ENCODE measurements at places on chromosomes 7 and 10.

DNA sequence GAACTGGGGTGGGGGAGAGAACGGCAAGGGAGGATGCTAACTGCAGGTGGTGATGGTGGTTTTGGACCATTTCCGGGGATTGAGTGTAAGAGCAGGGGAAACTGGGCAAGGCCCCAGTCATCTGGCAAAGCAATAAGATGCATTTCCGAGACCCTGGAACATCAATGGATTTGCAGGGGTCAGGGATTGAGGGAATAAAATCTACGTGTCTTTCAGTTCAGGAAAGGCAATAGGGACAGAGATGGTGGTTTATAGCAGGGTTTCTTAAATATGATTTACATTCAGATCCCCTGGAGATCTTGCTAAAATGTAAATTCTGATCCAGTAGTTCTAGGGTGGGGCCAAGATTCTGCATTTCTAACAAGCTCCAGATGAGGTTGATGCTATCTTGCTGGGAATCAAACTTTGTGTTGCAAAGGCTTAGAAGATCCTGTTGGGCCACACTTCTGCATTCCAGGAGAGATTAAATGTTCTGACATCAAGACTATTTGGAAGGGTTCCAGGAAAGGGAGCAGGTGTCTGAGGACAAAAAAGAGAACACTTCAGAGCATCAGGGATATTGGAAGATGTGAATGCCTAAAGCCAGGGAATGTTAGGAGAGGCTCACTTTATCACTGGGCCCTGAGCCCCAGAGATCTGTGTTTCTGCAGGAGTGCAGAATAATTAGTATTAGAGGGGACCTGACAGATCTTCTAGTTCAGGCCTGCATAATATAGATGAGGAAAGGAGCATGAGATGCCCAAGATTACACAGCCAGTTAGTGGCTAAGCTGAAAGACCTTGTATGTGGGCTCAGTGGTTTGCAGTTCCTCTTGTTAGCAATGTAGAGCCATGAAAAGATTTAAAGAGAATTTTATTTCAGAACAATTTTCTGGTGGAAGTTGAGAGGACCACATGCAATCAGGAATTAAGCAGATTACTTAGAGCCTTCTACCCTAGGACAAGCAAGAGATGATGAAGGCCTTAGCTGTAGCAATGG, 32.4 kb downstream of the BLNK start:
- H3K36me3 ChIP-seq: no peaks in the 10 kb centered on the region
- no peaks in the 10 kb centered on the region for H3K4me1 ChIP-seq
- no peaks in the 10 kb centered on the region for H3K27me3 ChIP-seq
- H3K4me3 ChIP-seq: no peak overlapping the region
- no peak for DNase-seq

DNA sequence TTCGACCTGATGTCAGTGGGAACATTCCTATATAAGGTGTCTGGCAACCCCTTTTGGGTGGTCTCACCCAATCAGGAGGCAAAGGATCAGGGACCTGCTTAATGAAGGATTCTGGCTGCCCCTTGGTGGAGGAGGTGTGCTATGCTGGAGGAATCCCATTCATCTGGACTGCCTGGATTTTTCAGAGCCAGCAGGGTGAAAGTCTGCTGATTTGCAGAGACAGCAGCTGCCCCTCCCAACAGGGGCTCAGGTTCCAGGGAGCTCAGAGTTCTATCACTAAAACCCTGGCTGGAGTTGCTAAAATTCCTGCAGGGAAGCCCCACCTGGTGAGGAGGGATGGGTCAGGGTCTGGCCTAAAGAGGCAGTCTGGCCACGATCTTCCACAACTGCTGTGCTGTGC, 398.5 kb upstream of the CNTNAP2 start:
- H3K36me3 ChIP-seq: no peaks in the 10 kb centered on the region
- no peak overlapping the region for H3K27ac ChIP-seq
- H3K4me3 ChIP-seq: no peak overlapping the region
- no peak for DNase-seq

- peaks cover 22% of the 10 kb centered on the region for H3K4me1 ChIP-seq
- no peak for DNase-seq
- H3K27me3 ChIP-seq: no peaks in the 10 kb centered on the region
- H3K4me3 ChIP-seq: no peak overlapping the region
- peak overlapping the region; percentile 31 for H3K27ac ChIP-seq
These were observed 485.1 kb downstream of the SEMA3D start for GRCh38 chr7:84701524-84702306.

DNA sequence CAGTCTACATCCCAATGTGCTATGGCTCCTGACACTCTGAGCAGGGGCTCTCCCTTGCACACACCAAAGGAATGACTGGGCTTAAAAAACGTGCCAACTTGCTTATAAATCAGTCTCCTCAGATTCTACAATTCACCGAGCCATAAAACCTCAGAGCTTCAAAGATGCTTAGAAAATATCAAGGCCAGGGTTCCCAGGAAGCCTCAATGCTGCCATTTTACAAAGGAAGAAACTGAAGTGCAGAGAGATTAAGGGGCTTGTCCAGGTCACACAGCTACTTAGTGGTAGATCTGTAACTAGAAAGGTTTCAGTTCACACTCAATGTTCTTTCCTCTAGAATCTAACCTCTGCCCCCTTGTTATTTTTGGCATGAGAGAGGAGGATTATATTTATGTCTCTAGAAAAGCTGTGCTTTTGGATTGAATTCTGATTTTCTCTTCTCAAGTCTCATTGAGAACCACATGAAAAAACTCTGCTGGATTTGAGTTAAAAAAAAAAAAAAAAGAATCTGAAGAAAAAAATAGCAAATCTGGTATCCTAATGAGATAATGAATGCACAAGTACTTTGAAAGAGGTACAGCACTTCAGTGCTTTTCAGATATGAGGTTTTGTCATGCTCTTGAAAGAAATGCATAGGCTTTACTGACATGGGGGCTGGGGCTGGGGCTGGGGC, 22.3 kb upstream of the TSPAN33 start:
- H3K27ac ChIP-seq: no peak overlapping the region

GRCh38 chr10:11602358-11602757, 9.1 kb downstream of the USP6NL start:
- H3K27me3 ChIP-seq: no peaks in the 10 kb centered on the region
- no peaks in the 10 kb centered on the region for H3K36me3 ChIP-seq
- no peak overlapping the region for H3K4me3 ChIP-seq

- no peaks in the 10 kb centered on the region for H3K4me1 ChIP-seq
- no peak for DNase-seq
- no peak overlapping the region for H3K4me3 ChIP-seq
- H3K36me3 ChIP-seq: no peaks in the 10 kb centered on the region
These were observed 233.1 kb upstream of the FERD3L start for GRCh38 chr7:19378345-19378714.

DNA sequence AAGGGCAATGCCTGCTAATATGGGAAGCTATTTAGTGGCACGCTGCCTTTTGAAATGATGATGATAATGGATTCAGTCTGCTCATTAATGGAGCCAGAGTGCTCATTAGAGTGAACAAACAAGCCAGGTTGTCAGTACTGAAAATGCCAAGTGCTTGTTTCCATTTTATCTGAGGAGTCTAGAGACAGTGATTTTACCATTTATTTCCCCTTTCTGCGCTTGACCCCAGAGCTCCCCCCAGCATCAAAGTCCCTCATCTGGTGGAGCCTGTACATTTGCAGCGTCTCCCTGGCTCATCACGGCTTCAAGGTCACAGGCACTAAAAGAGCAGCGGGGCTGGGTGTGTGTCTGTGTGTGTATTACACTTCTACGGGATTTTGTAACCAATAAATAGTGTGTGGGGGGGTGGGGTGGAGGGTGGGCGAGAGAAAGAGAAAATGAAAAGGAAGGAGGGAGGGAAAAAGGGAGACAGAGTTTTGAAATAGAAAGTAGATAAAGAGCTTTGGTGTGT, 553.8 kb downstream of the TFEC start:
- H3K27me3 ChIP-seq: peaks cover 18% of the 10 kb centered on the region
- H3K36me3 ChIP-seq: no peaks in the 10 kb centered on the region
- H3K27ac ChIP-seq: no peak overlapping the region

- H3K4me3 ChIP-seq: no peak overlapping the region
- no peaks in the 10 kb centered on the region for H3K27me3 ChIP-seq
- no peak for DNase-seq
- peaks cover 42% of the 10 kb centered on the region for H3K36me3 ChIP-seq
These were observed 12.3 kb downstream of the BTAF1 start for GRCh38 chr10:91935886-91936285.

- no peak overlapping the region for H3K4me3 ChIP-seq
- no peak for DNase-seq
- no peak overlapping the region for H3K27ac ChIP-seq
- no peaks in the 10 kb centered on the region for H3K27me3 ChIP-seq
- H3K36me3 ChIP-seq: no peaks in the 10 kb centered on the region
These were observed 566.4 kb downstream of the SORCS3 start for GRCh38 chr10:105207476-105207995.

GRCh38 chr10:43752682-43753081, 104.0 kb upstream of the ZNF32 start:
- no peaks in the 10 kb centered on the region for H3K36me3 ChIP-seq
- no peak for DNase-seq
- H3K27me3 ChIP-seq: no peaks in the 10 kb centered on the region
- no peaks in the 10 kb centered on the region for H3K4me1 ChIP-seq
- no peak overlapping the region for H3K27ac ChIP-seq

GRCh38 chr10:128429835-128430513, 303.8 kb upstream of the MKI67 start:
- H3K27me3 ChIP-seq: no peaks in the 10 kb centered on the region
- no peaks in the 10 kb centered on the region for H3K4me1 ChIP-seq
- no peaks in the 10 kb centered on the region for H3K36me3 ChIP-seq
- DNase-seq: no peak
- H3K4me3 ChIP-seq: no peak overlapping the region

DNA sequence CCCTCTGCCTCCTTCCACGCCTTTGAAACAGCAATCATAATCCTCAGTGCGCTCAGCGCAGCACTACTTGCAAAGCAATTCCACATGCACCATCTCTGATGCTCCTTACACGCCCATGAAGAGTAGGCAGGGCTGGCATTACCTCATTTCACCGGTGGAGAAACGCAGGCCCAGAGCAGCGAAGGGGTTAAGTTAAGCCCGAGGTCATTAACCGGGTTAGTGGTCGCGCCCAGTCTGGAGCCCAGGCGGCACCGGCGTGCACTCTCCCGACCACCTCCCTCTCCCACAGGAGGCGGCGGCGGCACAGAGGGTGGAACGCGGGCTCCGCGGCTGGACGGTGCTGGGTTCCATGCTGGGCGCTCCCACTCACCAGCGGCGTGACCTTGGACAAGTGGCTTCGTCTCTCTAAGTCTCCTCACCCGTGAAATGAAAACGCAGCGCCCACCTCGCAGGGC, 515 bp downstream of the FASTK start:
- no peaks in the 10 kb centered on the region for H3K27me3 ChIP-seq
- peak overlapping the region; percentile 96 for H3K4me3 ChIP-seq
- H3K4me1 ChIP-seq: peaks cover 6% of the 10 kb centered on the region
- H3K27ac ChIP-seq: peak overlapping the region; percentile 87

- H3K27me3 ChIP-seq: no peaks in the 10 kb centered on the region
- H3K36me3 ChIP-seq: no peaks in the 10 kb centered on the region
- no peak overlapping the region for H3K27ac ChIP-seq
- H3K4me3 ChIP-seq: no peak overlapping the region
- peaks cover 5% of the 10 kb centered on the region for H3K4me1 ChIP-seq
These were observed 121.5 kb downstream of the SEMA3D start for GRCh38 chr7:85065306-85065705.

- DNase-seq: no peak
- no peak overlapping the region for H3K27ac ChIP-seq
- H3K27me3 ChIP-seq: no peaks in the 10 kb centered on the region
- no peak overlapping the region for H3K4me3 ChIP-seq
- H3K4me1 ChIP-seq: no peaks in the 10 kb centered on the region
- H3K36me3 ChIP-seq: no peaks in the 10 kb centered on the region
These were observed 91.4 kb downstream of the PPP1R3C start for GRCh38 chr10:91541481-91541880.

DNA sequence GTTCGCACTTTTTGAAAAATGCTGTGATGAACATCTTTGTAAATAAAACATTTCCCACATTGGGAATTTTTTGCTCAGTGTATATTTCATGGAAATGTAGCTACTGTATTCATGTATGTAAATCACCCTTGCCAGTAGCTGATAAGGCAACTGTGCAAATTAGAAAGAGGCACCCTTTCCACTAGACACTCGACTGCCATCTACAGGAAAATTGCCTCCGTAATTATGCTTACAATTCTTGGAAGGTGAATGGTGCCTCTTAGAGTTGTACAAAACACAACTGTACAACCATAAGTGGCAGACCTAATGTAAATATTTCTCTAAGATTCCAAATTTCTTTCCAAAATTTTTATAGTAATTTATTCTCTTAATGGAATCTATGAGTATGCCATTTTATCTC, 491.7 kb downstream of the CCSER2 start:
- no peaks in the 10 kb centered on the region for H3K27me3 ChIP-seq
- H3K4me3 ChIP-seq: no peak overlapping the region
- no peak for DNase-seq
- H3K36me3 ChIP-seq: no peaks in the 10 kb centered on the region
- no peak overlapping the region for H3K27ac ChIP-seq
- no peaks in the 10 kb centered on the region for H3K4me1 ChIP-seq

- no peak for DNase-seq
- H3K27ac ChIP-seq: no peak overlapping the region
- H3K4me1 ChIP-seq: no peaks in the 10 kb centered on the region
- no peak overlapping the region for H3K4me3 ChIP-seq
These were observed 120.3 kb upstream of the PTPRZ1 start for GRCh38 chr7:121752706-121753105.

DNA sequence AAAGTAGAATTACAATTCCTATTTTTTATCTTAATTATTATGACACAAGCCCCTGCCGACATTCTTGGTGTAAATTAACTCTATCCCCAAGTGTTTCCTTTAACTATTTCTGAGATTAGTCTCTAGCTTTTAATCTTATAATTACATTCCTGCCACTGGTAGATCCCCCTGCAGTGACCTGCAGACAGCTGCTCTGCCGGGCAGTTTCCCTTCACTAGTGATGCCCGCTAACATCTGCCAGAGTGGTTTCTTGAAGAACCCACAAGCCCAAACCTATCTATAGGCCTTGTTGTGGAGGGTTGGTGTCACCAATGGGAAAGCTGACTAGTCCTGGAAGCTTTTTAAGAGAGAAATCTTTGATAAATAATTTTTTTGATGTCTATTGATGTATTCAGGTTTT, 50.0 kb downstream of the ADAM22 start:
- no peak overlapping the region for H3K4me3 ChIP-seq
- H3K27me3 ChIP-seq: no peaks in the 10 kb centered on the region
- H3K4me1 ChIP-seq: no peaks in the 10 kb centered on the region
- no peak for DNase-seq

- DNase-seq: no peak
- no peaks in the 10 kb centered on the region for H3K4me1 ChIP-seq
- no peaks in the 10 kb centered on the region for H3K36me3 ChIP-seq
- no peaks in the 10 kb centered on the region for H3K27me3 ChIP-seq
- no peak overlapping the region for H3K4me3 ChIP-seq
These were observed 123.8 kb upstream of the INSYN2A start for GRCh38 chr10:127320176-127320575.

- no peaks in the 10 kb centered on the region for H3K4me1 ChIP-seq
- H3K36me3 ChIP-seq: no peaks in the 10 kb centered on the region
- no peak for DNase-seq
These were observed 828 bp downstream of the OGDHL start for GRCh38 chr10:49761201-49761788.

DNA sequence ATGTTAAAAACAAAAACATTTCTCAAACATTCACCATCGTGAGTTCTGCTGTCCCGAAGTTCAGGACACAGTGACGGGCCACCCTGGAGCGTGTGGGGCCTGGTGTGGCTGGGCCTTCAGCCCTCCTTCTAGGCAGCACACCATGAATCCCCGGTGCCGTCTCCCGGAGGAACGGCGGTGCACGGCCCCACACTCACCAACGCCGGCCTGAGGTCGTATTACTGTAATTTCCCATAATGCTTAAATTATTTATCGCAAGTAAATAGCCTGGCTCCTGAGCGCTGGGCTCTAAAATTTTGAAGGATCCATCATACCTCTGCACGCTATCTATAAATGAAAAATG, 1.4 kb downstream of the STK32C start:
- no peaks in the 10 kb centered on the region for H3K4me1 ChIP-seq
- H3K27ac ChIP-seq: no peak overlapping the region
- peaks cover 15% of the 10 kb centered on the region for H3K27me3 ChIP-seq
- no peaks in the 10 kb centered on the region for H3K36me3 ChIP-seq
- DNase-seq: no peak
- H3K4me3 ChIP-seq: no peak overlapping the region
